AG20443 (cell line): ENCODE measurements at places on chromosomes 6 and 20.

- no peak for DNase-seq
Observed at GRCh38 chr6:110322151-110322873, 35.8 kb downstream of the METTL24 start.

GRCh38 chr6:161568885-161569456, 295.1 kb upstream of the AGPAT4 start:
- no peak for DNase-seq

DNA sequence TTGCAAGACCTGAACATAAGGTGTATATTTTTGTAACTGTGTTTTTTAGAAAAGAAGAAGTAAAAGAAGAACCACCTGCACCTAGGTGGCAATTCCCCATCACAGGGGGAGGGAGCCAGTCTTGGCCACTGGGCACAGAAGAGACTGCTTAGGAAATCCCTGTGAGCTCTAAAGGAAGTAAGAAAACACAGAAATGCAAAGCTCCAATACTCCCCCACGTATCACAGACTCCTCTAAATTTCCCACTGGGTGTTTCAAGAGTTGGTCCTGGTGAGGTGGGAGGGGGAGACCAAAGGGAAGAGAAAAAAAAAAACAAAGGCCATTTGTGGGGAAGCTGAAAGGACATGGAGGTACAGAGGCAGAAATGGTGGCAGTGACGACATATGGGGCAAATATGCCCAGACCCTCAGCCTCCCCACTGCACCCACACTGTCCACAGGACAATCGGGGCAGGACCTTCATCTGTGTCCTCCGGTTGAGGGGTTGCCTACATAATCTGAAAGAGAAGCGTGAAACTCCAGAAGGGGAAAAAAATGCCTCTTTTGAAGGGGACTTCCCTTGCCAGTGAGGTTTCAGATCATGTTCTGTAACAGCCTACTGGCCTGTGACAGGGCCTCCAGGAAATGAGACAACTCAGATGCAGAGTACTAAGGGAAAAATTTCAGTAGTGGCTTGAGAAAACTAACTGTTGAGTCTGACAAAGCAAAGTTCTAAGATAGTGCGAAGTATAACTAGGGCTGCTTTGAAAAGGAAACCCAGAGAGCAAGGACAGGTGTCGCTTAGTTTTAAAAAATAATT, 226.2 kb upstream of the MARCKS start:
- peak; percentile 42 for DNase-seq

DNA sequence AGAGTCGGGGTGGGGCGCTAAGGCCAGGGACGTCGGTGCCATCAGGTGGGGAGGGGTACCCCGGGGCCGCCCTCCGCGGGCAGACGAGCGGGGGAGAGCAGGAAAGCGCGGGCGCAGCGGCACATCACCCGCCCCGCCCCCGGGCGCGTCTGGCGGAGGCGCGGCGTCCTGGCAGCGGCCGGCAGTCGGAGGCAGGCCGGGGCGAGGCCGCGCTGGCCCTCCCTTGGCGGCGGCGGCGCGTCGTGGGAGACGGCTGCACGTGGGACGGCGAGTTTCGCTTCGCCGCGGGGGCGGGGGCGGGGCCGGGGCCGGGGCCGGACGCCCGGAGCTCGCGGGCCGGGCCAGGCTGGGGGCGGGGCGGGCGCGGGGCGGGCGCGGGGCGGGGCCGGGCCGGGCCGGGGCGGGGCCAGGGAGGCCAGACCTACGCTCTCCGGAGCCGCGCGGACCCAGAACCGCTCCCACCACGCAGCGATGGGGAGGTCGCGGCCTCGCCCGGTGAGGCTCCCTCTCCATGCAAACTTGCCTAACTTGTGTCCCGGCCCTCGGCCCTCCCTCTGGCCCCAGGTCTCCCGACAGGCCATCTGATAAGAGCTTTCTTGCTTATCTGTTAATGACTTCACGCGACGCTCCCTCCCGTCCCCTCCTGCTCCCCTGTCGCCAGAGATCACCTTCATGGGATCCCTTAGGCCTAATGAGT, 12.5 kb downstream of the ITPR3 start:
- DNase-seq, result peak; percentile 96

GRCh38 chr20:57938158-57939108, 228.6 kb upstream of the PMEPA1 start:
- DNase-seq, result peak; percentile 47

DNA sequence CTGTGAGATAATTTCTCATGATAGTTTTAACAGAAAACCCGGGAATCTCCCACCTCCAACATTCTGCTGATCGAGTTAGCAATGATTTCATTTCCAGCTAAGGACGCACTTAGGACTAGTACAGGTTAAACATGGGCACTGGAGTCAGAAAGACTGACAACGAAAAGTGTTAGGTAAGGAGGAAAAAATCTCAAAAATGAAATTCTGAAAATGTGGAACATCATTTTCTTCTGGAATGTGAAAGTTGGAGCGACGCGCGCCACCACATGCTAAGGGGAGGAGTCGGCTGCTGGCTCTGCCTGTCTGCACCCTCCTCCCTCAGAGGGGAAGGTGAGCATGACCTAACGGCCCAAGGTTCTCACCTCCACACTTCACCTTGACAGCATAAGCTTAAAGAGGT, 221.6 kb upstream of the KCNG1 start:
- no peak for DNase-seq

DNA sequence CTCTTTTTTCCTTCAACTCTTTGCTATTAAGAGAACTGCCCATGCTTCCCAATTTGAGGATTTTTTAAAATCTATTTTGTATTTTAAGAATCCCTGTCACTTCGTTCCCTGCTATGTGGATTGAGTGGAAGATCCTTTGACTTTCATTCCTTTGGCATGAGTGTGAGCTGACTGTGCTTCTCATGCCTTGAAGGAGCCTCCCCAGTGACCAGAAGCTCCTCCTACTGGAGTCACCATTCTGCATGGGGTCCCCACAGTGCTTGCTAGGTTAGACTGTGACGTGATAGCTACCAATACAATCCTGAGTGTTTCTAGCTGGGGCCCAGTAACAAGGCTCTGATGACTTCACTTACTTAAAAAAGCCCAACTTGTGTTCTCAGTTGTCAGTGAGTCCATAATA, 104.4 kb upstream of the LAMP5 start:
- DNase-seq, result peak; percentile 84

GRCh38 chr6:18472941-18473340, 85.8 kb downstream of the RNF144B start:
- no peak for DNase-seq

DNA sequence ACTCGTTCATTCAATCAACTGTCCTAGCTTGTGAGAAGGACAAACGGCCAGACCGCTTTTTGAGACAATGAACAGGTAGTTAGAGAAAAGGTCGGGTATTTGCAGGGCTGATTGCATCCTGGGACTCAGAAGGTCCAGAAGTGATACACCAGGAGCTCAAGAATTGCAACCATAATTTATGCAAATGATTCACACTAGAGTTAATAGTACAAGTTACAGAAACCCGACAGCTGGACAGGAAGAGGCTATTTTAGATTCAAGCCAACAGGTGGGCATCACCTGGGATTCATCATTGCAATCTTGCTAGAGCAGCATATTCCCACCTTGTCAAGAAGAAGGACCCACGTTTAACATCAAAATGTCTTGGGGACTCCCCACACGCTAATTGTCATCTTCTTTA, 83.5 kb downstream of the TNFAIP3 start:
- DNase-seq, result no peak

GRCh38 chr6:7546020-7546369, 4.5 kb downstream of the DSP start:
- no peak for DNase-seq

DNA sequence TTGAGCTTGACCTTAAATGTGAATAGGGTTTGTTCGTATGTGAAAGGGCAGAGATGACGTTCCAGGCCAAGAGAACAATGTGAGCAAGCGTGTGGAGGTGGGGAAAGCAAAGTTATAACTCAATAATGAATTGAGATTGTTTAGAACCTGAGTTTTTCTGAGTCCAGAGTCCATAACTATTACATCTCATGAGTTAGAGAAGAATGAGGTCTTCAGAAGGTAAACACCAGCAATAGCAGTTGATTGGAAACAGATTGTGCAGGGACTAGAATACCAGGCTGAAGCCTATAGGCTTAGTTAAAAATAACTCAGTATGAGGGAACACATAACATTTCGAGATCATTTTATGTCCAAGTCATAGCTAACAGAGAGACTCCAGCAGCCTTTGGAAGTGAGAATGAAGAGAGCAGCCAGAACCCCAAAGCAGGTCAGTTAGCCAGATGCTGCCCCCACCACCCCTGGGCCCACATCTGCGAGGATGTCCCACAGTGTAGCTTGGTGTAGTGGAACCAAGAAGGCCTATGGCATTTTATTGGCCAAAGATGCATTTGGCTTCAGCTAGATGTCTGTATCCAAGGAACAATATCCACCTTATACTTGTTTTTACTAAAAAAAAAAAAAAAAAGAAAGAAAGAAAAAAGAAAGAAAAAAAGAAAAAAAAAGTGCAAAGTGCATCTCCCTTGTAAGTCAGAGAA, 121.7 kb downstream of the TNFRSF21 start:
- no peak for DNase-seq

- DNase-seq, result no peak
Observed at GRCh38 chr6:135305684-135306083, 124.6 kb downstream of the MYB start.

GRCh38 chr6:33861722-33862121, 57.9 kb upstream of the MLN start:
- DNase-seq, result no peak

GRCh38 chr6:140711019-140711613, 1336.7 kb upstream of the CITED2 start:
- DNase-seq, result no peak

DNA sequence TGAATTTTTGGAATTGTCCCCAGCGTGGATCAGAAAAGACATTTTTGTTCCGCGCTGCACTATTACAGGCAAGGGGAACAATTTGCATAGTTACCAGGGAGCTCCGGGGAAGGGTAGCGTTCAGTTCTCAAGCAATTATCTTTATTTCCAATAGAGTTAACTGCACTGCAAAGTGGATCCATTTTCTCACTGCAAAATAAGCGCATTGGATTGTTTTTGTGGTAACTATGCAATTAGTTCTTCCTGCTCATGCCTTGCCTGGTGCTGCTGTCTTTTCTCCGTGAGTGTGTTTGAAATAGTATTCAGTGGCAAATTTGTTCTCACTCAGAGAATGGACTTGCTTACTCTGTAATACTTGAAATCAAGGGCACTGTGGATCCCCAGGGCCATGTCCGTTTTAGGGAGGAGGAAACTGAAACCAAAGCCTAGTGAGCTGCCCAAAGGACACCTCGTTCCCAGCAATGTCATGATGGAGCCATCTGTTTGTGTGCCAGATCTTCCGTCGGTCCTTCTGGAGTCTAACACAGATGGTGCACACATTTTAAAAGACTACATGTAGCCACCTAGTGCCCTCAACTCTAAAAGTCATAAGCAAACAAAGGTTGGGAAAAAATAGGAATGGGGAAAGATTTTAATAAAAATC, 7.4 kb upstream of the PCK1 start:
- no peak for DNase-seq

- peak; percentile 61 for DNase-seq
Observed at GRCh38 chr20:51495921-51496545, 46.5 kb downstream of the NFATC2 start.

DNA sequence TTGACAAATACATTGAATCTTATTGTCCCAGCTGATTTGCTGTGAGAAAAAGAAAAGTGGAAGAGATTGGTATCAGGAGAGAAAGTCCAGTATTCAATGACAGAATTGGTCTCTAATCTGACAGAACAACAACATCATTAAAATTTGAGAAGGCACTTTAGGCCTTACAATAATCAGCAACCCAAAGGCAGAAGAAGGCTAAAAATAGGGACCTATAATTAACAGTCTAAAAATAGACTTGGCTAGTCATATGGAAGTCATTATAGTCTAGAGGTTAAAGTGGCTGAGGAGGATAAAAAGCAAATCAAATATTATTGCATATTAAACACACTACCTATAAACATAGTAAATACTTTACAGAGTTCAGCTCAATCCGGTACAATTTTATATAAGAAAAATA, 393.6 kb upstream of the JAG1 start:
- no peak for DNase-seq

- DNase-seq, result no peak
Observed at GRCh38 chr6:17845598-17845997, 138.9 kb upstream of the NUP153 start.

- DNase-seq, result no peak
Observed at GRCh38 chr6:69007781-69008180, 372.7 kb downstream of the ADGRB3 start.

DNA sequence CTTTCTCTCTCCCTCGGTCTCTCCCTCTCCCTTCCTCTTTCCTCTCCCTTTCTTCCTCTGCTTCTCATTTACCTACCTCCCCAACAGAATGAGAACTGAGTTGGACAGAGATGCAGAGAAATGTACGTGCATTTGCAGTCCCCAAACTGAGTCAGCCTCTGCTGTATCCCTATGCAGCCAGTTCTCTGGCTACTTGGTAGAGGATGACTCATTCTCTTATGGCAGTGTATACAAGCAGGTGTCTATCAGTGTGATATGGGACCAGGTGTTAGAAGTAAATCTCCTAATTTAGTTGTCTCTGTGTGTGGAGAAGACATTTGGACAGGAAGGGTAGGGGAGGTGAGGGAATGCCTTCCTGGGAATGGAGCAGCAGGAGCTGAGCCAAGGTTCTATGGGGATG, 470.8 kb downstream of the CD109 start:
- no peak for DNase-seq
